ENCODE measurements at places on chromosomes 3 and 15.

DNA sequence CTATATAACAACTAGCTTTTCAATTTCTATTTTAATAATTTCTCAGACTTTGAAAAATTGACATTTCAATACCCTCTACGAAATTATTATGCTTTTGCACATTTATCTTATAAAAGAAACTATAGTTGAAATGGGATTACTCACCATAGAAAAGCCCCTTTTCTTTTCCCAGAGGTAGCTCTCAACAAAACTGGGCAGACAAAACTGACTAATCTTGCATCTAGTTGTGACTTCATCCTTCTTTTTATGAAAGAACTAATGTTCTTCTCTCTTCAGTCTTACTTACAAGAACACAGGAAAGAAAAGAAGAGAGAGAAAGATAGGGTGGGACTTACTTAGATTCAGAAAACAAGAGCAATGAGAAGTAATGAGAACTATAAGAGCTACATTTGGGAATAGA, 61.0 kb downstream of the GPR160 start:
- DNase-seq: no peak

DNA sequence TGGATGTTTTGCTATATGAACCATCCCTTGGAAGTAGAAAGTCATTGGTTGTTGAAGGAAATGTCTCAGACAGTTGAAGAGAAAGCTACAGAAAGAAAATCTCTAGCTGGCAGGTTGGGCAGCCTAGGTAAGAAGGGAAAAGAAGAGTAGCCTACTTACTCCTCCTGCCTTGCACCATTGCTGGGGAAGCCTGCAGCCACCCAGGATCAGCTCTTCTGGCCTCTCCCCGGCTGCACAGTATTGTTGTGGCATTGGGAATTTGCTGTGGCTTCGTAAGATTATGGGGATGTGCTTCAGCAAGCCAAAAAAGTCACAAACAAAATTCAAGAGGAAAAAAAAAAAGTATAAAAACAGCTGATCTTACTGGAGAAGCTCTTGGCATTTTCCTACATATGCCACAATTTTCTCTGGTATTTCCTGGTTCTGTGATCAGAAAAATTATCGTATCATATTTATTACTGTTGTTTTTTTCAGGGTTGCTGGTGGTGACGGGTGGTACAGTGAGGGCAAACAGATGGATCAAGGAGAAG, 154.2 kb downstream of the TIGIT start:
- no peak for DNase-seq

- peak; percentile 5 for DNase-seq
Measured at GRCh38 chr15:73873889-73874511, 636 bp downstream of the TBC1D21 start.

GRCh38 chr3:61531528-61531927, 29.8 kb upstream of the PTPRG start:
- no peak for DNase-seq

DNA sequence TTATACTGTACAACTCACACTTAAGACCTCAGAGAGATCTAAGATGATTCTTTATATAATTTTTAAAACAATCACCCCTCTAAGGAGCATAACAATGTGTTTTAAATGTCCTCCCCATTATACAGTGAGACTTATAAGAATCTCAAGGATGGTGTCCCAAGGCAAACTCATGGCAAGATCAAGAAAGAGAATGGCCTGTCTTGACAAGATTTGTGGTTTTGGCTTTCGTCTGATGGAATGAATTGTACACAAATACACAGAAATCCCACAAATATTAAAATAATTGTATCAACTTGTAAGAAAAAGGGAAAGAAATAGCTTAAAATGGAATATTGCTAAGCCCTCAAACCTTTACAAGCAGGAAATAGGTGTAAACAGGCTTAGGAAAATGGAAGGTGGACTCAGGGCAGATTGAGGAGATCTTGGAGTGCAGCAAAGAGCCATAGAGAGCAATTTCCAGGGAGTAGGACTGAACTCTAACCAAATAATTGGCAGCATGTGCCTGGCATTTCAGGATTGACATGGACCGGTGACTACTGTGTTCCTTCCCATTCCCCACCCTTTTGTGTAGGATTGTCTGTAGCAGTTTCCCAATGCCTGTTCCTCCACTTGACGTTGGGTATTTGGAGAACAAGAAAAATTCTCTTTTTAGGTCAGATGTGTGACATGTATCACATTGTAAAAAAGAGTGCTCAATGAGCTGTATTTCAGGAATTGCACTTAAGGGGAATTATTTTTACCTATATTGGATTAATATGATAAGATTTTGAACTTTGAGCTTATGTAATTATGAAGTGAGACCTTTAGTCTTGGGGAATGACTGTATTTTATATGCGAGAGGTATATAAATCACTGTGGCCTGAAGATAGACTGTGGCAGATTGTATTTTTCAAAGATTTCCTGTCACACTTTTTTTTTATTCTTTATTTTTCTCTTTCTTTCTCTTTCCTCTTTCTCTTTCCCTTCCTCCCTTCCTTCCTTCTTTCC, 317.8 kb upstream of the SLITRK3 start:
- no peak for DNase-seq

DNA sequence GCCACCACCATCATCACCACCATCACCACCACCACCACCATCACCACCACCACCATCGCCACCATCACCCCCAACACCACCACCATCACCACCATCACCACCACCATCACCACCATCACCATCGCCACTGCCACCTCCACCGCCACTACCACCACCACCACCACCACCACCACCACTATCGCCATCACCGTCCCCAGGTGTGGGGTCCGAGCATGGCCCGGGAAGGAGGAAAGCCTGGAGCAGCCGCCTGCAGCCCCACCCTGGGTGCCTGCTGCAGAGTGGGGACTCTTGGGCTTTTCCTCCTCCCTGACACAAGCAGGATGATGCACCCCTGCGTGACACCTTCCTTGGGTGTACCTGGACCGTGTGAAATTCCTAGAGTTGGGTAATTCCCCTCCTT, 43.9 kb downstream of the MUC4 start:
- DNase-seq: no peak

- no peak for DNase-seq
Measured at GRCh38 chr15:95557226-95558046, 773.1 kb upstream of the NR2F2 start.
